ENCODE measurements at places on chromosomes 2 and 18.

DNA sequence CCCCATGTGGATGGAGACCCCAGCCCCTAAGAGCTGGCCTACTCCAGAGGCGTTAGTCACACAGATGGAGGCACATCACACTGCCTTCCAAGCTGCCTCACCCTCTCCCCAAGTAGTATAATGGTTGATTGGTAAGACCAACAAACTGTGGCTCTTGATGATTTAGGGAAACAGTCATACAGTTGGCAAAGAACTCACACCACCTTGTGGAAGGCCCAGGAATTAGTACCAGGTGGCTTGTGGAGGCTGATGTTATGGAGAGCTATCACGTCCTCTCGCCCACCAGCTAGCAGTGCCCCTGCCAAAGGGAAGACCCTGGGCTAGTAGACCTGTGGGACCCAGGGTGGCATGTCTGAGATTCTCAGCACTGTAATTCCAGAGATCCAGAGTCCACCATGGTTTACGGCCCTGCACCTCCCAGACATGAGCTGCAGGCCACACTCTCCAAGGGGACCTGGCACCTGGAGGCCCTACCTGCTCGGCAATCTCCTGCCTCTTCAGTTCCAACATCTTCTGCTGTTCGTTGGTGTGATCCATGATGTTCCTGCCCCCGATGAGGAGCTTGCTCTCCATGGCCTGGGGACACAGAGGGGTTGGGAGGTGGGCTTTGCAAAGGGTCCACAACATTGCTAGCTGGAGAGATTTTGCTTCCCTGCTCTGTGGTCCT is 26.3 kb downstream of the KIF3C start:
- no peak for DNase-seq

GRCh38 chr2:20391951-20392699 is 41.5 kb upstream of the PUM2 start:
- DNase-seq: no peak

- no peak for DNase-seq
Measured at GRCh38 chr18:340044-340443, 72.2 kb upstream of the THOC1 start.

DNA sequence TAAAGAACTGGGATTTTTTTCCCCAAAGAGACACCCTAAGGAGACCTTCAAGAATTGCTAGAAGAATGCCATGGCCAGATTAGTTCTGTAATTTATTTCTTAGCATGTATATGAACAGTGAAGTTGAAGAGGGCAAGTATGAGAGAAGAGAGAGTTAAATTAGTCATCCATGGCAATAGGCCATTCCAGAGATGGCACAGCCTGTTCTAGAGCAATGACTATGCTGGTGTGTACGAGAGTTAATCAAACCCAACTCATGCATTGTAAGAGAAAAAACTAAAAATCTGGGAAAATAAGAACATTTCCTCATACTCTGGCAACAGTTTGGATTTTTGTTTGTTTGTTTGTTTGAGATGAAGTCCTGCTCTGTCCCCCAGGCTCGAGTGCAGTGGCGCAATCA is 112.1 kb upstream of the PIK3C3 start:
- no peak for DNase-seq

DNA sequence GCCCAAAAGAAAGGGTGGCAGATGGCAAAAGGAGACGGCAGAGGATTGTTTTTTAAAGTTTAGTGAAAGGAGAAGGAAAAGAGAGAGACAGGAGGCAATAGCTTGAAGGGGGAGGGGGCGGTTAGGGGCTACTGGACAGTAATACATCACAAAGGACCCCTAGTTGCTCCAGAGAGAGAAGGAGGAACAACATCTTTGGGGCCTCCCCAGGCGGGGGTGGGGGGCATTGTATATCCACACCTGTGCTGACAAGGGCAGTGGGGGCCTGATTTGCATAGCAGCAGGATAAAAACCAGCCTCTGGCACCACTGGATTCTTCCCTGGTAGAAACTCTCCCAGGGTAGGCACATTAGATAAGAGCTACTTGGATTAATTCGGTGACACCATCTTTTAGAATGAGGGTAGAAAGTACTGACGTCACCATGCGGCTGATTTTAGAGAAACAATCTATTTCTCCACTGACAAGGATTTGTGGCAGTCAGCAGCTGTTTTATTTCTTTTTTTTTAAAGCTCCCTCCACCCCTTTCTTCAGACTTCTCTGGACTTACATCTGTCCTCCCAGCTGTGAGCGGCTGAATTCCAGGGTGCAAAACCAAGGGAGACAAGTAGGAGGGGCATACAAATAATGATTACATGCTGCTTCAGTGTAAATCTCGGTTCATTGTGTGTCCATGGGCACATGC is 199.8 kb upstream of the NRP2 start:
- DNase-seq: no peak

- DNase-seq: no peak
Measured at GRCh38 chr2:20027705-20028434, 15.4 kb upstream of the MATN3 start.

- no peak for DNase-seq
Measured at GRCh38 chr2:8304821-8305766, 376.8 kb upstream of the ID2 start.

GRCh38 chr2:237806334-237806733 is 7.8 kb downstream of the RBM44 start:
- no peak for DNase-seq

- no peak for DNase-seq
Measured at GRCh38 chr2:236674646-236675045, 105.0 kb downstream of the ACKR3 start.
